Cerebellar nuclear complex (tissue), 1 donor: ENCODE measurements at places on chromosomes 5 and 9.

GRCh38 chr5:157750320-157750719, 6.8 kb downstream of the LSM11 start:
- DNase-seq: no peak

- DNase-seq: no peak
Observed at GRCh38 chr5:78793907-78794662, 145.5 kb upstream of the LHFPL2 start.

- DNase-seq: no peak
Observed at GRCh38 chr9:137383081-137383783, 39.7 kb downstream of the EXD3 start.

- DNase-seq: no peak
Observed at GRCh38 chr9:137035937-137036336, 4.0 kb upstream of the FUT7 start.

DNA sequence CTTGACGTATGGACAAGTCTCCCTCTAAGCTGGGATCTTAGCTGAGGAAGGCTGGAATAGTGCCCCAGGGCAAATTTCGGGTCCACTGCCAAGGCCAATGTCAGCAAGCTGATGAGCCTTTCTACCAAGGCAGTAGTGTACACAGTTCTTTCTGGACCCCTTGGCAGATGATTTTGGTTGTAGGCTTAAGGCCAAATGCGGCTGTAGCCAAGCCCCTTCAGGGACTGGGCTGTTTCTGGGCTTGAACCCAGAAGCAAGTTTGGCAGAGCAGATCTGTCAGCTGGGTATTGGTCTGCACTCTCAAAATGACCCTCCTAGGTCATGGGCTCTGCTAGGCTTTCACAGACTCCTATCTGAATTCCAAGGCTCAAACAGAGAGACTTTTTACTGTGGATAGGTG, 121.6 kb downstream of the ADAMTSL1 start:
- no peak for DNase-seq

DNA sequence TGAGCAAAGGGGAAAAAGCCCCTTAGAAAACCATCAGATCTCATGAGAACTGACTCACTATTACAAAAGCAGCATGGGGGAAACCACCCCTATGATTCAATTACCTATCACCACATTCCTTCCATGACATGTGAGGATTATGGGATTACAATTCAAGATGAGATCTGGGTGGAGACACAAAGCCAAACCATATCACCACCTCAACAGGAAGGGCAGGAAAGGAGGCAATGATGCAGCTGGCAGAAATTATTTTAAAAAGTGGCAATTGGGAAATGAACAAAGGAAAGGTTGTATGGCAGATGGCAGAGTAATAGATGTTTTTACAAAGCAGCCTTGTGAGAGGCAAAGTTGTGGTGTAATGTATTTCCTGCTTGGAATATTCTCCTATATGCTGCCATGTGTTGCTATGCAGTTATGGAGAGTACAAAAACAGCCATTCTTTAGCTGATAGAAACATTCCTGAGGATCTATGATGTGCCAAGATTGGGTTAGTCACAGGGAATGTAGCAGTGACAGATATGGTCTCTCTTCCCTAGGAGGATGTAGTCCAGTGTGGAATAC, 138.8 kb downstream of the SMC2 start:
- no peak for DNase-seq

DNA sequence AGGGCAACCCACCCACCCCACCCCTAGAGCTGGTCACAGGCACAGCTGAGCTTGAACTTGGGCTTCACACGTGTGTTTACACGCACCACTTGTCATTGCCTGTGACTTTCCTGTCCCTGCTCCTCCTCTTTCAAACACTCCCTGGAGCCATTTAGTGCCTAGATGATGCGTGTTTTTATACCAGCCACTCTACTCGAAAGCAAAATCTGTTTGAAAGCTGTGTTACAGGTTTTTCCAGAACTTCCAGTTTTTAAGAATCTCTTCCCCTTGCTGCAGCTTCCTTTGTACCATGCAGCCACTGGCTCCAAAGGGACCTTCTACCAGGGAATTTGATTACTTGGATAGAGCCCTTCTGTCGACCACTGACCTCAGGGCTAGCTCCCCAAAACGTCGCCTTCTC, 78.8 kb upstream of the SPRY4 start:
- no peak for DNase-seq

DNA sequence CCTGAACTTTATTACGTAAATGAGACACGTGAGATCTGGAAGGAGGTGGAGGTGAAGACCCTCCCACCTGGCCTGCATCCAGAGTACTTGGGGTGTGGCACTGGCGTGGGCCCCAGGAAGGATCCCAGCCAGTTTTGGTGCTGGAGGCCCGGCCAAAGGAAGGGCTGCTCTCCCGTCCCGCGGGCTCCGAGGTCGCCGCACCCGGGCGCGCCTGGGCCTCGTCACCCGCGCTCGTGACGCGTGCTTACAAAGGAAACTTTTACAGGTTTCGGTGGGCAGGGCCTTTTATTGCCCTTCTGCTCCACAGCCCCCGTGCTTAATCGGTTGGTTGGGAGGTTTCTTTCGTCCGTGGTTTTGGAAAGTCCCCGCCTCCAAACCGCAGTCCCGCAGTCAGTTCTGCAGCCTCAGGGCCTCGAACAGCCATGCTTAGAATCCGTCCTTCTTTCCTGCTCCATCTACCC, 29.2 kb downstream of the CDKN2A start:
- no peak for DNase-seq

GRCh38 chr5:45568813-45569212, 127.4 kb downstream of the HCN1 start:
- no peak for DNase-seq

GRCh38 chr9:77455312-77455927, 192.7 kb downstream of the GNA14 start:
- no peak for DNase-seq

GRCh38 chr5:68443091-68443490, 227.5 kb downstream of the PIK3R1 start:
- DNase-seq: no peak

DNA sequence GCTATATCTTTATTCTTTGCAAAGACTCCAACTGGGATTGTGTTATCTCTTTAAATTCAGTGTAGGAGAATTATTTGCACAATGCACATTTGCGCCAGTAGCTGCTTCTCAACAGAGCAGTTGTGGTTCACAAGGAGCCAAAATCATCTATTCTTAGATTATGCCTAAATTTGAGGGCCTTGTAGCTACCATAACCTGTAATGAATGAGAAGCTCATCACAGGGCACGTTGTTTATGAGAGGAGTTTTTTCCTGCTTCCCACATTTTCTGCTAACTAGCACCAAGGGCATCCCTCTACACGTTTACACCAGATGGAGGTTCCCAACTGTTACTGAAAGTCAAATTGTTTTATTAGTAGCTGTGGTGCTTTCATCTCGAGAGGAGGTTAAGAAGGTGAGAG, 322.4 kb downstream of the TMEM161B start:
- DNase-seq: no peak

- DNase-seq: no peak
Observed at GRCh38 chr9:82677086-82677485, 385.9 kb downstream of the RASEF start.

- no peak for DNase-seq
Observed at GRCh38 chr5:14851050-14851419, 20.5 kb downstream of the ANKH start.

GRCh38 chr5:143562935-143563334, 159.4 kb upstream of the NR3C1 start:
- DNase-seq: no peak

DNA sequence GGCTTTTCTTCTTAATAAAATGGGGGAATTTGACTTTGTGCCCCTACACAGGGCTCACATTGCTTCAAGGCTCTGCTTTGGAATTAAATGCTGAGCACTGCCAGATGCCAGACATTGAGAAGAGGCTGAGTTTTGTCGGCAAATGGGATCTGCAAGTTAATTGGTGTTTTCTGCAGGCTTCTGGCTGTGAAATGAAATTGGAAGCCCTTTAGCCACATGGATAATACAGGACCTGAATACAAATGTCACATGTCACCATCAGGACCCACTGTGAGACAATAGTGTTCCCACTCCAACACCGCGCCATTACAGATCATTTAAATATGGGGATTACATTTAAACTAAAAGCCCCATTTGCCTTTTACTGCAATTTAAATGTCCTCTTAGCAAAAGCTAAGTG, 164.4 kb downstream of the ZSWIM6 start:
- peak; percentile 18 for DNase-seq

DNA sequence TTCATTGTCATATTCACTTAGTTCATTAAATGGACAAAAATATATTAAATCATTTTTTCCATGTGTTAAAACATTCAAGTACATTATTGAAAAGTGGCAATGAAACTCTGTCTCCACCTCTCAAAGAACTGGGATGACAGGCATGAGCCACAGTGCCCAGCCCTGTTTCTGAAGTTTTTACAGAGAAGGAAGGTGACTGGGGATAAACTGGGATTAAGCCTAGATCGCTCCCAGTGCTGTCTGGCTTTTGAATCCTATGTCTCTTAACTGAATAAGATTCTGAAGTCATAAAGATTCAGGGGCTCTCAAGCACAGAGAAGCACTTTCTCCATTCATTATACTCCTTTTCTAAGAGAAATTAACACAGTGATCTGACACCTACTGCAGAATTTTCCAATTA, 88.3 kb downstream of the SLC38A9 start:
- no peak for DNase-seq

- DNase-seq: no peak
Observed at GRCh38 chr5:179858241-179858585, 404 bp downstream of the MRNIP start.

DNA sequence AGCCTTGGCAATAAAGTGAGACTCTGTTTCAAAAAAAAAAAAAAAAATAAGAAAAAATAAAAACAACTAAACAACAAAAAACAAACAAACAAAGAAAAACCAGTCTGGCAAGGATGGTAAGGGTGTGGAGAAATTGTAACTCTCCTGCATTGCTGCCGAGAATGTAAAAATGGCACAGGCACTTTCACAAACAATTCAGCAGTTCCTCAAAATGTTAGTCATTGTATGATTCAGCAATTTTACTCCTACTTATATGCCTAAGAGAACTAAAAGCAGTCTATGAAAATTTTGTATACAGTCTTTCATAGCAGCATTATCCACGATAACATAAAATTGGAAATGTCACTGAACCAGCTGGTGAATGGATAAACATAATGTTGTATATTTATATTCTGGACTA, 280.4 kb downstream of the CDH9 start:
- no peak for DNase-seq

GRCh38 chr5:157292599-157292998, 26.7 kb downstream of the CYFIP2 start:
- DNase-seq: no peak

DNA sequence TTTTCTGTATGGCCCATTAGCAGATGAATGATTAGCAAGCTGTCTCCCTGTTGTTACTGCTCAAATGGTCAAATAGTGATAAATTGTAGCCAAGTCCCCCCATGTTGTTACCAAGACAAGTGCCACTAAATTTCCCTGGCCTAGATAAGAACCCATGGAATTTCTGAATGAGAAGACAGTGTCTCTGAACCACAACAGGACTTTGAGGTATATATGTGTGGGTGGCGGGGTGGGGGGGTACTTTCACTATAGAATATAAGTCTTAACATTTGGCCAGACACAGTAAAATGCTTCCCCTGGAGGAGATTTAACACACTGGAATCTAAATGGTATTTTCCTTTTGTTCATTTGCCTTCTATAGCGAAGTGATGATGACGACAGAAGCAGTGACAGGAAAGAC, 28.7 kb downstream of the XPA start:
- DNase-seq: no peak

GRCh38 chr9:77827104-77827784, 179.1 kb upstream of the GNA14 start:
- DNase-seq: no peak

DNA sequence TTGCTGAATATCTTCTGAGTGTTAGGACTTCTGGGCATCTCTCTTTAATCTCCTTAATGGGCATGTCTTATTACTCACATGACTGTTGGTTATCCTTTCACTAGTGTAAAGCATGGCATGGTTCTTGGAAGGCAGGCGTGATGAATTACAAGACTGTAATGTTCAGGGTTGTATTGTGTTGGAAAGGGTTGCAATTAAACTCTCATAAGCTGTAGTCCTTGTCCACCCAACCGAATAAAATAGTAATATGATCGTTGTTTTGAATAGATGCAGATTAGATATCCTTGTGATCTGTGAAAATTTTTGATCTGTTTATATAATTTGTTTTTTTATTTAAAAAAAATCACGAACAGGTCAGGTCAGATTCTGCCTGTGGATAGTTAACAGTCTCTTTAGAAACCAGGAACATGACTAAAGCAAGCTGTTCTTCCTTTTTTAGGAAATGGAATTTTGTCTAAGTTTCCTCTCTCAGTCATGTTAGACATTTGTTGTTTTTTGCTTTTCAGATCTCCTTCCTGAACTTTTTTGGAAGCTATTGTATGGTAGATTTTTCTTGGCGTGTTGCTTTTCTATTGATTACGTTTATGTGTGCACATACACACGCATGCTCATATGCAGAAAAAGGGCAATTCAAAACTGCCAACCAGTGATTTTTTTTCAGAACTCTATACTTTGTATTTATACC, 121.8 kb downstream of the ARHGEF28 start:
- no peak for DNase-seq

GRCh38 chr9:72946318-72946717, 6.5 kb downstream of the ALDH1A1 start:
- DNase-seq: no peak

GRCh38 chr5:64417390-64417789, 88.4 kb upstream of the RGS7BP start:
- DNase-seq: no peak

DNA sequence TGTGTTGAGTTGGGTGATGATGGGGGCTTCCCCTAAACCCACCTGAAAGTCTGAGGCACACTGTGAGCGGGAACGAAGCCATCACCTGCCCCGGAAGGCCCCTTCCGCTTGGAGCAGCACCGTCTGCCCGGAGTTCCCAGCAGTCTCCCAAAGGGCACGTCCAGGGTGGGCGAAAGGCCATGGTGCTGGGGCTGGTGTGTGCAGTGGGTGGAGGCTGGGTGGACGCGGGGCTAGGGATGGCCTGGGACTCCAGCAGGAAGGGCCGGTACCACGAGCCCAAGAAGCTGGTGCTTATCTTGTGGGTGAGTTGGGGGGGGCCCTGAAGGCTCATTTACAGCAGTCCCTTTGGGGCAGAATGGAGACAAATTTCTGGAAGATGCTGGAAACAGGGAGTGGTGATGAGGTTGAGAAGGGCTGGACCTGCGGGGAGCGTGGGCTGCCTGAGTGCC, 4.6 kb downstream of the FLT4 start:
- DNase-seq: no peak

- DNase-seq: no peak
Observed at GRCh38 chr9:18888290-18888689, 144.7 kb downstream of the SAXO1 start.

DNA sequence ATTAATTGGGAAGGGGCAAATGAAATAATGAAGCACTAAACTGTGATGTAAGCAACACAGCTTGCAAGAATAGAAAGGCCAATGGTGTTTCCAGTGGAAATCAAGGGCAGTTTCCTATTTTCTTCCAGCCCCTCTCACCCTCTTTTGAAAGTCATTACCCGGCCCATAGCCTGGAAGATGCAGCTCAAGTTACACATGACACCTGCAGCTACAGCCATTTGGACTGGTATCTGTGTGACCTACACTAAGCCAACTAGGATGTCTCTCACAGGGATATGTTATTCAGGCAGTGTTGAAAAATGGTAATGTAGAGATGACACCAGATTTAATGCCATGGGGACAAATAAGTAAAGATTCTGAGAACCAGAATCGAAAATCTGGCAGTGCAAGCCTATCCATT, 439.4 kb upstream of the ZNF462 start:
- no peak for DNase-seq

- no peak for DNase-seq
Observed at GRCh38 chr5:177601577-177602457, 1.9 kb downstream of the B4GALT7 start.
